Glomerular endothelial cell (primary cell): ENCODE measurements at places on chromosomes 7 and 10. TPM values are rescaled to one million over a fixed set of nuclear protein-coding genes. Genes with fewer than 3 reads are reported as not detected.

FAM131B gene
- total RNA-seq = 0.53 and 1.6 TPM in 2 replicates

GDF10 gene
- total RNA-seq = not detected in 2 replicates

MRPL32 gene
- total RNA-seq = 55.9 and 58.5 TPM in 2 replicates

PDLIM1 gene
- total RNA-seq = 59.9 and 110 TPM in 2 replicates

PNLIPRP3 gene
- not detected in 2 replicates for total RNA-seq

PRTFDC1 gene
- 2.8 and 8.1 TPM in 2 replicates for total RNA-seq

OR9A2 gene
- total RNA-seq = 0.18 TPM in 1 of 2 replicates, not detected in the other

TMEM130 gene
- not detected in 2 replicates for total RNA-seq

AIMP2 gene
- 69.5 and 71.4 TPM in 2 replicates for total RNA-seq

DEPP1 gene
- 156 and 628 TPM in 2 replicates for total RNA-seq

EPDR1 gene
- total RNA-seq = 18.1 and 21.3 TPM in 2 replicates
